Neural crest cell (in vitro differentiated cells): ENCODE measurements at places on chromosomes 3 and 15. TPM values are rescaled to one million over a fixed set of nuclear protein-coding genes. Genes with fewer than 3 reads are reported as not detected.

BNC1 gene
- total RNA-seq, result 0.25 and 0.35 TPM in 2 replicates

IFT122 gene
- 44.9 and 49.3 TPM in 2 replicates for total RNA-seq

MUC13 gene
- not detected in 2 replicates for total RNA-seq

DNA sequence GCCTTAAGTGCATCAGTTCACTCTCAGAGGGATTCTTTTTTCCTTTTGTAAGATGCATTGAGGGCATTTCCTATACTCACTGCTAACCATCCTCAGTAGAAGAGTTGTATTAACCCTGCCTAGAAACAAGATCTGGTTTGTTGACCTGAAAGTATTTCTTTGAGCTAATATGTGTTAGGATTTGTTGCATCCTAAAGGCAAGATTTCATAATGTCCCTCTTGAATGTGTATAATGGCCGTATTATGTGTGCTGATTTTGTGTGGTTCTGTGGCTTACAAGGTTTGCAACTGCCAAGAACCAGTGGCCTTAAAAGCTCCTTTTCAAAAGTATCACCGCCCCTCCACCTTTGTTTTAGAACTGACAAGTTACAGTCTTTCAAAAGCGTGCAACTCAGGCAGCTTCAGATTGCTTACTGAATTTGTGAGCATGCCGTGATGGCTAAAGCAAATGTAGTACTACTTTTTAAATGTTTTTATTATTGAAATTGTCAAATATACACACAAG is 182.0 kb upstream of the BHLHE40 start:
- H3K27me3 ChIP-seq, result no peaks in the 10 kb centered on the region
- H3K4me1 ChIP-seq, result peaks cover 6% of the 10 kb centered on the region
- H3K4me3 ChIP-seq, result no peak overlapping the region
- H3K36me3 ChIP-seq, result peaks cover 2% of the 10 kb centered on the region
- no peak for DNase-seq

- H3K4me3 ChIP-seq, result no peak overlapping the region
- peaks cover 30% of the 10 kb centered on the region for H3K4me1 ChIP-seq
- no peaks in the 10 kb centered on the region for H3K27me3 ChIP-seq
- no peak overlapping the region for H3K27ac ChIP-seq
These were observed 275.5 kb downstream of the GAP43 start for GRCh38 chr3:115898656-115899410.

DNA sequence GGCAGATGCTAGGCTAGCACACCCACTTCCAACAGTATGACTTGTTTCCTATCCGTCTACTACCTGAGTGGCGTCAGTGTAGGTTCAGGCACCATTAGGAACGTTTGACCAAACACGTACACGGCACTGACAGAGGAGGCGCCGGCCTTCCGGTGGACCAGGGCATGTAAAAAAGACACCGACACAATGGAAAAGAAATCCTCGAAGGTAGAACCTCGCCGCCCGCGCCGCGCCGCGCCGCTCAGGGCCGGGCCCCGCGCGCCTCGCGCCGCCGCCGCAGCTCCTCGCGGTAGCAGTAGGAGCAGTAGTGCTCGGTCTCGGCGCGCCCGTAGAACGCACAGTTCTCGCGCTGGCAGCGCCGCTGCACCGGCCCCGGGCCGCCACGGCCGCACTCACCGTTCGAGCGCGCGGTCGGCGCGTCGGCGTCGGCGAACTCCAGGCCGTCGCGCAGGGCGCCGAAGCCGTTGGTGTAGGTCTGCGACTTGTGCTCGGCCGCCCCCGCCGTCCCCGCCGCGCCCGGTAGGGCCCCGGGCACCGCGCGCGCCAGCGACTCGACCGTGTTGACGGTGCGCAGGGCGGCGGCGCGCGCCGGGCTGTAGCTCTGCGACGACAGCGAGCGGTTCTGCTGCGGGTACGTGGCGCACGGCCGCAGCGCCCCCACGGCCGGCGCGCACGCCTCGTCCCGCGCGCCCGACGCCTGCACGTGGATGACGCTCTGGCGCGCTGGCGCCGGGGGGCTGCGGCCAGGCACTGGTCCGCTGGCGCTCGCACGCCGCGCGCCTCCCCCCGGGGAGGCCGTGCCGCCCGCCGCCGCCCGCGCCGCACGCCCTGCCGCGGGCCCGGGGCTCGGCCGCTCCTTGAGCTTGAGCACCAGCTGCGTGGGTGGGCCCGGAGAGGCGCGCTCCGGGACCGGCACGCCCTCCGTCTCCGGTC is 156.7 kb downstream of the KLF13 start:
- H3K27ac ChIP-seq, result no peak overlapping the region
- DNase-seq, result no peak
- peaks cover 6% of the 10 kb centered on the region for H3K36me3 ChIP-seq

DNA sequence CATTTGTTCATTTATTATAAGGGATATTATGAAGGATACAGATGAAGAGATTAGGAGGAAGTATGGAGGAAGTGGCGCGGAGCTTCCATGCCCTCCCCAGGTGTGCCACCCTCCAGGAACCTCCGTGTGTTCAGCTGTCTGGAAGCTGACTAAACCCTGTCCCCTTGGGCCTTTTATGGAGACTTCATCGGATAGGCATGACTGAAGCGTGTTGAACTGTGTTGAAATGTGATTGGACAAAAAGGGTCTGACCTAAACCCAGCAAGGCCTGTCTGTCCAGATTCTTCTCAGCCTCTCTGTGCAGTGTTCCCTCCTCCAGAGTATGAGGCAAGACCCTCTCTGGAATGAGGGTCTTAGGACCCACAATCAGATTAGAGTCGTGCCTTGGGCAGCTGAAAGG is 31.7 kb downstream of the HACD3 start:
- no peak for DNase-seq
- H3K4me1 ChIP-seq, result no peaks in the 10 kb centered on the region
- H3K36me3 ChIP-seq, result peaks cover 74% of the 10 kb centered on the region
- no peak overlapping the region for H3K27ac ChIP-seq
- H3K27me3 ChIP-seq, result no peaks in the 10 kb centered on the region
- H3K4me3 ChIP-seq, result no peak overlapping the region

GRCh38 chr15:71708051-71708429 is 102.3 kb upstream of the NR2E3 start:
- H3K27ac ChIP-seq, result no peak overlapping the region
- H3K4me1 ChIP-seq, result peaks cover 4% of the 10 kb centered on the region
- H3K4me3 ChIP-seq, result no peak overlapping the region
- peaks cover 14% of the 10 kb centered on the region for H3K27me3 ChIP-seq
- DNase-seq, result no peak
- H3K36me3 ChIP-seq, result no peaks in the 10 kb centered on the region

- DNase-seq, result no peak
- peak overlapping the region; percentile 44 for H3K27ac ChIP-seq
- peak overlapping the region; percentile 95 for H3K4me3 ChIP-seq
- peaks cover 6% of the 10 kb centered on the region for H3K36me3 ChIP-seq
These were observed 1.1 kb downstream of the HEG1 start for GRCh38 chr3:125054449-125055329.
